ENCODE measurements at places on chromosomes 5 and 9.

DNA sequence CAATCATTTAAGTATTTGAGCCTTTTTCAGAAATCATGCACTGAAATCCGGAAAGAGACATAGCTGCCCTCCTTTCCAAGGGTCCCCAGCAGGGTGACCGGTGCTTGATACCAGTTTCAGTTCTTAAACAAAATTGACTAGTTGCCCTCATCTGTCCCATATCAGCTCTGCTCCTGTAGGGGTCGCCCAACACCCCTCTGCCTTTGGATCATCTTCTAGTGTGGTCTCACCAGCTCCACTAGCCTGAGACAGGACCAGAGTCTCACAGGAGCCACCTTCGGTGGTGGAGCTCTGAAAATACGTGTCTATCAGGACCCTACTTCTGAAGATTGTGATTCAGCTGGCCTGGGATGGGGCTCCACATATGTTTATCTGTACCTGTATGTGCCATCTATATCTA, 428.2 kb downstream of the ENC1 start:
- DNase-seq = no peak

- no peak for DNase-seq
Observed at GRCh38 chr5:72921886-72922285, 34.0 kb upstream of the FCHO2 start.

- no peak for DNase-seq
Observed at GRCh38 chr5:133381571-133382365, 230.6 kb downstream of the FSTL4 start.

DNA sequence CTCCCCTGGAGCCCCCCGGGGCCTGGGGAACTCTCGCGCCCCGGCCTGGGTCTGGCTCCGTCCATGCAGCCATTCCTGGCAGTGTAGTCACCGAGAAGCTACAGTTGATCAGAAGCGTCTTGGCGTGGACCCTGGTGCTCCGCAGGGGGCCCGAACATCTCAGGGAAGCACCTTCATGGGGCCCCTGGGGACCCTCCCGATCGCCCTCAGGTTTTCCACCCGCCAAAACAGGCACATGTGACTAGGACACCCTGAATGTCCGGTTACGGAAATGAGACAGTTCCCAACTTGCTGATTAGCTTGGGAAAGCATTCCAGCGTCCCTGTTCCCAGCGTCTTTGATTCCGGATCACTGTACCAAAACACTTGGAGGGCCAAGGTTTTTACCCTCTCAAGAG, 472 bp downstream of the FBXO4 start:
- DNase-seq = no peak
